ENCODE measurements at places on chromosomes 6 and 20.

DNA sequence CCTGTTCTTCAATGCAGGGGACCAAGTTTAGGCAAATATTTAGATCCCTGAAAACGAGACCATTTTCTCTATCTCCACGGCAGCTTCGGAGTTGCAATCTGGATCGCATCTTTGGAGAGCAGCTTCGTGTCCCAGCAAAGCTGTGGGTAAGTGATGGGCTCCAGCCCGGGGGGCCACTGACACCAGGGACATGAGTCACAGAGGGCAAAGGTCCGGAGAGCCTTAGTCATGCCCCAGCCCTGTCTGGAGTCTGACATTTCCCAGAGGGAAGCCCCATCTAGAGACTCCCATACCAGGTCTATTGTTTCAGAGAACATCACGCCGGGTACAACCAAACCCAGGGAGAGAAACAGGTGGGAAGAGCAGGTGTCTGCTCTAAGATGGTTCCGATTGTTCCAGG lies 95.9 kb downstream of the NFATC2 start:
- DNase-seq, result peak; percentile 84

- no peak for DNase-seq
Measured at GRCh38 chr6:13035606-13036005, 292.7 kb downstream of the TBC1D7 start.

GRCh38 chr6:12903246-12903645 lies 186.7 kb downstream of the PHACTR1 start:
- DNase-seq, result no peak

GRCh38 chr6:87122477-87122876 lies 27.6 kb upstream of the CGA start:
- peak; percentile 6 for DNase-seq

- peak; percentile 66 for DNase-seq
Measured at GRCh38 chr20:47358672-47359529, 2.4 kb upstream of the ZMYND8 start.

GRCh38 chr20:24651171-24651975 lies 181.9 kb downstream of the SYNDIG1 start:
- peak; percentile 87 for DNase-seq

- no peak for DNase-seq
Measured at GRCh38 chr20:45077559-45077958, 23.4 kb downstream of the KCNS1 start.

DNA sequence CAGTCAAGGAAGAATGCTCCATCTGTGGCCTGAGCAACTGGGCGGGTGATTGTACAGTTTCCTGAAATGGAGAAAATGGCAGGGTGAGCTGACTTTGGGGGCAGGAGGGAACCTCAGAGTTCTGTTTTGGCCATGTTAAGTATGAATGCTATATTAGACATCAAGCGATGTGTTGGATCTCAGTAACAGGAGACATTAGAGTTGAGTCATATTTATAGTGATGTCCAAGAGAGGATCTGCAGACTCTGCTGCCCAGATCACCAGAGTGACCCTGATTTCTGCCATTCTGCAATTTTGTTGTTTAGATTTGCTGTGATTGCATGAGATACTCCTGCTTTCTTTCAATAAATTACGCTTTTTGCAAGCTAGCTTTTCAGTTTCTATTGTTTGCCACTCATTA lies 131.4 kb upstream of the ENPP5 start:
- DNase-seq, result no peak

DNA sequence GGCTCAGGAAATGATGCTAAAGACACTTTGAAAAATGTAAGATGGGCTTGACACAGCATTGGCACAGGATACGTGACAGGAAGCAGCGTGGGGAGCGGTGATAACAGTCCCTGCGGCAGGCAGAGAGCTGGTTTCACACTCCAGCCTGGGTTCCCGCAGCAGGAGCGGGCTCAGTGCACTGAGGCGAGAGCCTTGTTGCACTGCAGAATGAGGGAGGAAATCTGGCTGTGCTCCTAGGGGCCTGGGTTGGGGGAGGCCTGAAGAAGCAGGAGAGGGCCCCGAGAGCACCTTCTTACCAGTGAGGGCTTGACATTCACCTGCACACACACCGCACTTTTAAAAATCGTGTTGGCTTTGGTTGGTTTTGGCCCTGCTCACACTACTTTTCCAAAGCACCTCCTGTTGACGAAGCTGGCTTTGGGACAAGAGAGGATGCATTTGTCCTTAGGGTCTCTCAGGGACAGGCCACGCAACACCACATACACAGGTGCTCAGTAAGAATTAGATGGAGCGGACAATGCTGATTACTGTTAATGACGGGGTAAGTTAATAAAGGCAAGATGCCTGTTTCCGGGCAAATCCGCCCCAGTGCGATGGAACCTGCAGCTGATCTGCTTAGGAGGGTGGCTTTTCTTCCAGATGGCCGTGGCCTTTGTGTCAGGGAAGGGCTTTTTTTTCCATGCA lies 49.4 kb upstream of the ARMC2 start:
- no peak for DNase-seq

DNA sequence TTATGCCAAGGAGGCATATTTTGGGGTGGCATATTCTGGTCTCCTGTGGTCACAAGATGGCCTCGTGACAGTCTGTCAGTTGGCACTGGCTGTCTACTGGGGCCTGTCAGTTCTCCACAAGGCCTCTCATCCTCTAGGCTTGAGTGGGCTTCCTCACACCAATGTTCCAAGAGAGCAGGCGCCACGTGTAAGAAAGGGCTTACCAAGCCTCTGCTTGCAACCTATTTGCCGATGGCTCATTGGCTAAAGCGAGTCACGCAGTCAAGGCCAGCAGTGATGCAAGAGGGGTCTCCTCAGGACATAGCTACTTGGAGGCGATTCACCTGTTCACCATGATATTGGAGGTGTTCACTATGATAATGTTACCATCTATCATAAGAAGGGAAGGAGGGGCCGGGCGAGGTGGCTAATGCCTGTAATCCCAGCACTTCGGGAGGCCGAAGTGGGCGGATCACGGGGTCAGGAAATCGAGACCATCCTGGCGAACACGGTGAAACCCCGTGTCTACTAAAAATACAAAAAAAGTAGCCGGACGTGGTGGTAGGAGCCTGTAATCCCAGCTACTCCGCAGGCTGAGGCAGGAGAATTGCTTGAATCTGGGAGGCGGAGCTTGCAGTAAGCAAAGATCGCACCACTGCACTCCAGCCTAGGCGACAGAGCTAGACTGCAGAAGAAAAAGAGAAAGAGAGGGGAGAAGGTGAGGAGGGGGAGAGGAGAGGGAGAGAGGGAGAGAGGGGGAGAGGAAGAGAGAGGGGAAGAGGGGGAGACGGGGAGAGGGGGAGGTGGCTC lies 35.3 kb downstream of the C6orf52 start:
- DNase-seq, result no peak

DNA sequence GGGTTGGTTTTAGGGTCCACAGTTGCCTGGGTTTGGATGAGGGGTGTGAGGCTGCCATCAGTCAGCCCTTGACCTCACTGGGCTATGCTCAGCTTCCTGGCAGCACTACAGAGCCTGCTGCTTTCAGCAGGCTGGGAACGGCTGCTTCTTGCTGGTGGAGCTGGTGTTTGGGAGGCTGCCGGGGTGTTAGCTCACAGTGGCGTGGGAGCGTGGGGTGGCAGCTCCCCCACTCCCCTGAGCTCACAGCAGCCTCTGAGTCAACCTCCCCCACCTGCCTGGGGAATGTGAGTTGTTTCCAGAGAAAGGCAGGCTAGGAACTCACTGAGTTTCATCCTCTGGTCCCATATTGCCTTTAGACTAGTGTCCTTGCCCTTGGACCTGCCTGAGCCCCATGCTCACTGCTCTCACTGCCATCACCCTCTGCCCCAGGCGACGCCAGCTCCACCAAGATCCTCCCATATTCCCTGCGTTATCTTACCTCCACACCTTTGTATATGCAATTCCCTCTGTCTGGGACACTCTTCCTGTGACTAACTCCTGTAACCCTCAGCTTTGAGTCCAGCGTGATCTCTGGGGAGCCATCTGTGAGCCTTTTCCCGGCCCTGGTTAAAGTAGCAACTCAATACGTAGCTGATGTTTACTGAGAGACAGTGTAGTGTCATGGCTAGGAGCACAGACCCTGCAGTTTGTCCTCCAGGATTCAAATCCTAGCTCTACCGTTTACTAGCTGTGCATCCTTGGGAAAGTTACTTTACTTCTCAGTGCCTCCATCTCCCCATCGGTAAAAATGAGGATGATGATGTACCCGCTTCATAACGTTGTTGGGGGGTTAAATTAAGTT lies 34.8 kb downstream of the PPP1R16B start:
- peak; percentile 45 for DNase-seq

All from AG20443 (cell line).